ENCODE measurements at places on chromosomes 7 and 10.

GRCh38 chr7:140016540-140016939 lies 46.2 kb downstream of the PARP12 start:
- H3K27ac ChIP-seq: no peak overlapping the region
- H3K36me3 ChIP-seq: no peaks in the 10 kb centered on the region
- no peak overlapping the region for H3K4me3 ChIP-seq
- no peak for DNase-seq
- H3K27me3 ChIP-seq: peaks cover 11% of the 10 kb centered on the region

GRCh38 chr7:11835260-11835659 lies 3.3 kb upstream of the THSD7A start:
- DNase-seq: no peak
- H3K36me3 ChIP-seq: no peaks in the 10 kb centered on the region
- H3K4me1 ChIP-seq: peaks cover 4% of the 10 kb centered on the region
- no peak overlapping the region for H3K4me3 ChIP-seq

GRCh38 chr7:47697543-47697942 lies 115.6 kb upstream of the TNS3 start:
- no peak overlapping the region for H3K4me3 ChIP-seq
- H3K4me1 ChIP-seq: no peaks in the 10 kb centered on the region
- DNase-seq: no peak
- H3K36me3 ChIP-seq: no peaks in the 10 kb centered on the region

DNA sequence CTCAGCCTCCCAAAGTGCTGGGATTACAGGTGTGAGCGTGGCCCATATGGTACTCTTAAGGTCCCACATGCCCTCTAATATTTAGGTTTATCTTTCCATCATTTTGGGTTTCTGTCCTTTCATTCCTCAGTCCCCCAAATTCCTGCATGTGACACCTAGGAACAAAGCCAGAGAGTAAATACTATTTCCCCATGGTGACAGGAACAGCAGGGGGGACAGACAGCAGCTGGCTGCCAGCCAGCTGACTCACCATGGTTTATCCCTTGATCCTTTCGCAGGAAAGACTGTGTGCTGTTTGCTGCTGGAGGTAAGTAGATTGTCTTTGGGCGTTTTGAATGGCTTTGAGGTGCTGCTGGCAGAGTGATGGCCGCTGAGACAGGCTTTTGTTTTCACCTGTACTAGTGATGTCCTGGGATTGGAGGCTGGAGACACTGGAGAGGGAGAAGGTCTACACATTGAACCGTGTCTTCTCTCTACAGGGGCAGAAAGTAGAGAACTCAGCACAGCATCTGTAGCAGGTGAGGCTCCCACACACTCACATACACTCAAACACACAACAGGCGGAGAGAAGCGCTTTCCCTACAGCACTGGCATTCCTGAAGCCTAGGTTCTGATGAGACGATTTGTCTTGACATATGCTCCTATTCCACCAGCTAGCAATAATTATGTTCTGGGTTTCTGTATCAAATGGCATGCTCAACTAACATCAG lies 83.7 kb upstream of the EFCAB10 start:
- peaks cover 41% of the 10 kb centered on the region for H3K36me3 ChIP-seq
- DNase-seq: no peak
- H3K27ac ChIP-seq: no peak overlapping the region

GRCh38 chr7:3558400-3558799 lies 257.3 kb downstream of the SDK1 start:
- no peak overlapping the region for H3K4me3 ChIP-seq
- no peak overlapping the region for H3K27ac ChIP-seq
- peaks cover 2% of the 10 kb centered on the region for H3K4me1 ChIP-seq
- DNase-seq: no peak
